ENCODE measurements at places on chromosomes 5 and 9.
A peak's percentile ranks its signal among the peaks of the same experiment; 100 is the strongest.

DNA sequence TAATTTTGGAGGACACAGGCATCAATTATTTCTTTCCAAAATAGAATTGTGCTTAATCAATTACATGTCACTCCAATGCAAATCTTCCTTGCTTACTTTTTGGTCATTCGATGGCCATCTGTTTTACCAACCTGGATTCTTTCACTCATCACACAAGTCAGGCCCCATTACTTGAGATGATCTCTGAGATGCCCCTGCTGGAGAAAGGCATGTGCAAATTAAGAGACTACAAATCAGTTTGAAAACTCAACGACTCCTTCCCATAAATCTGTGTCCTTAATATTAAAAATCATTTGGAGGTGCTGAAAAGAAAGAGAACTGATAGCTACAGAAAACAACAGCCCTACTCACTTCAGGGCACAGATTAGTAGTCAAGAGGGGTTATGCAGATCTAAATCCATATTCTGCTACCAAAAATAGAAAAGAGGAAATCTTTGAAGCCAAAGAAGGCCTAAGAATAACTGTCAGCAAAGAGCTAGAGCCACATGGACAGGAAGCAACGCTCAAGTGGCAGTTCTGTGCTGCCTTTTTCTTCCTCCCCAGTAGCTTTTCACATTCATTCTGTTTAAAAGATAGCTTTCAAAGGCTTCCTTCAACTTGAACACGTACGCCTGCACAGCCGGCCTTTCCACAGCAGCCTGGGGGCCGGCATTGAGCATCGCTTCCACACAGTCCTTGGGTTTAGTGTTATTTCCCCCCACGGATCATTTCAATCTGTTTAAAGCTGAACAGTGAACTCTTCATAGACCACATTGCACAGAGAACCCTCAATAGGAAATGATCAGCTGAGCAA lies 79.3 kb upstream of the MAP3K1 start:
- ATAC-seq, result peak; percentile 36

DNA sequence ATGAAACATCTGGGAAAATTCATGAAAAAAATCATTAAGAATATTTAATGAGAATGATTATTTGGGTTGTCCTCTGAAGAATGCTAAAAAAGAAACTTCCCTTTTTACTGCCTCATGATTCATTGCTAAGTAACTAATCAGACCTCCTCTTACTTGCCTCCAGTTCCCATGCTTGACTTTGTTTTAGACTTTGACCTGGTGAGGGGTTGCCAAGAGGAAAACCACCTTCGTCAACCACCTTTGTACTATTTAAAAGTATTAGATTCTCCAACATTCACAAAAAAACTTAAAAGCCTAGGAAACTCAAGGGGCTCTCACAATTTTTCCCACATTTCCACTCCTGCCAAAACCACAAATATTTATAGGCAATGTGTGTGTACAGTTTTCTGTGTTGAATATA lies 115.2 kb upstream of the ST8SIA4 start:
- ATAC-seq, result no peak

- no peak for ATAC-seq
Measured at GRCh38 chr9:133125941-133126696, 5.1 kb upstream of the RALGDS start.

DNA sequence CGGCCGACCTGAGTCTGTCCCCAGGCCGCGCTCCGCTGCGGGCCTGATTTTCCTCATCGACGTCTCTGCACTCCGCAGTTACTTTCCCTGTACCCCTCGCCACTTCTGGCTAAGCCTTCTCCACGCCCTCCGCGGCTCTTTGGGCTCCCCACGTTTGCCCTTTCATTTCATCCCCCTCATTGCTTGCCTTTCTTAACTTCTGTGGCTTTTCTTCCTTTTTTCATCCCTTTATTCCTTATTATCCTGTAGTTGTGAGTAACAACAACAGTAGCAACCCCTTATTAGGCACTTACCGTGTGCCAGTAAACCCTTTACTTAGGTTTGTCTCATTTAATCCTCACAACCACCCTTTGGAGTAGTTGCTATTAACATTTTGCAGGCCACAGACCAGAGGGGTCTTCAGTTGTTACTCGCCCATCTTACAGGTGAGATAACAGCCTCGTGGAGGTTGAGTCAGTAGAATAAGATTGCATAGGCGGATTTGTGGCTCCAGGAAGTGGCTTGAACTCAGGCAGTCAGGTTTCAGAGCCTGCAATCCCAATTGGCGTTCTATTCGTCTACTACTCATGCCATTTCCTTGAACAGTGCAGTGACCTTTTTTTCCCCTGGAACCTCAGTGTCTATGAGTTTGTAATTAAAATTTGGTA lies 724 bp downstream of the TCERG1 start:
- ATAC-seq, result peak; percentile 3

GRCh38 chr9:21853414-21853813 lies 51.0 kb downstream of the MTAP start:
- ATAC-seq, result no peak

GRCh38 chr9:68574150-68574549 lies 33.5 kb upstream of the TMEM252 start:
- no peak for ATAC-seq

DNA sequence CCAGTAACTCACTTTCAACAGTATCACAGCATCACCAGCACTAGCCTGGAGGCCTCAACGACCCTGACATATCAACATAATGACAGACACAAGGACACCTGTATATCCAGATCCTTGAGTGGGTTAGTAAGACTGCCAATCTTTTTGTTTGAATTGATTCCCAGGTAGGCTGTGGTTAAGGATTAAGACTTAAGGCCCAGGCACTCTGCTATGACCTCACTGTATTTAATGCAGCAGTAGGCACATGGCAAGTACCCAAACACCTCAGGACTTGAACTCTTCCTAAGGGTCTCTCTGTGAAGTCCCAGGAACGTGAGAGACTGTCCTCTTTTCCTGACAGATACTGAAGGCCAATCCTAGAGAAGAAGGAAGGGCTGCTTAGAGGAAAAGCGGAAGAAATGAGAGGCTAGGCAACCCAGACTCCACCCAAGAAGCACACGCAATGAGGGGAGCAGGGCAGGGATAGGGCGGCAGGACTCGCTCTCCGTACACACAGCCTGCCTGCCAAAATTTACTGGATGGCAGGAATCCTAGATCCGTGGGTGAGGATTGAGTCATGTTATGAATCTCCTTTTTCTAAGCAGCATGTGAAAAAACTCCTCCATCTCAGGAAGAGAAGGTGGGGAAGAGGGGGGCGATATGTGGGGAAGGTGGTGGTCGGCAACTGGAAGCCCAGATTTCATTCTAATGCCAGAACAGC lies 93.4 kb downstream of the SIL1 start:
- ATAC-seq, result peak; percentile 61

DNA sequence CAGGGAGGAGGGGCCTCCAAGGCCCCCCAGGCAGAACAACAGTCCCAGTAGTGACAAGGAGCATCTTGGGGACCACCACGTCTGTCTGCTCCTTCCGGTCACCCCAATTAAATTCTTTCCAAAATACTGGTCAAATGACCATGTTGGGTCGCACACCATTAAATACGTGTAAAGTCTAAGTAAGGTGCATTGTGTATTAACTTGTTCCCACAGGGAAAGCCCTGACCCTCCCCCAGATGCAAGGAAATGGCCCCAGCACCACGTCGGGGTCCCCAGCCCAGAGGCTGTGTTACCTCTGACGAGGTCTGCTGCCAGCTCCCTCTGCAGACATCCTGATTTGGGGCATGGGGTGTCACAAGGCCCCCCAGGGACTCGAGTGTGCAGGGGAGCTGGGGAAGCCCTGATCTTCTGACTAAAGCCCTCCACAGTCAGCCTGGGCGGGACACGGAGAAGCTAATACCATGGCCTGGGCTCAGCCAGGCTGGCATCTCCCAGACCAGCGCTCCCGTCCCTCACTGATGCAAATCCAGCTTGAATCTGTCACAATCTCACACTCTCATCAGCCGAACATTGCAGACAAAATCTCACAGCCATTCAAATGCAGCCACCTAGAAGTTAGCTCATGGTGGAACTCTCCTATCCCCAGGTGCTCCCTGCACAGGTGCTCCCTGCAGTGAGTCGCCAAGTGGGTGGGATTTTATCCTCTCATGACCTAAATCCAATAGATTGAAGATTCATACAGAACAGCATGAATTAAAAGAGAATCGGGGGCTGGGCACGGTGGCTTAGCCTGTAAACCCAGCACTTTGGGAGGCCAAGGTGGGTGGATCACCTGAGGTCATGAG lies 13.6 kb downstream of the TERT start:
- ATAC-seq, result no peak

Measured in SK-N-SH treated with all-trans-retinoic acid at 6 μM for 48 hours (cell line).